ENCODE measurements at places on chromosomes 5 and 9.

GRCh38 chr5:111857623-111858022 is 100.6 kb upstream of the NREP start:
- no peak for DNase-seq

- DNase-seq = no peak
Observed at GRCh38 chr9:73137914-73138313, 13.8 kb upstream of the ANXA1 start.

DNA sequence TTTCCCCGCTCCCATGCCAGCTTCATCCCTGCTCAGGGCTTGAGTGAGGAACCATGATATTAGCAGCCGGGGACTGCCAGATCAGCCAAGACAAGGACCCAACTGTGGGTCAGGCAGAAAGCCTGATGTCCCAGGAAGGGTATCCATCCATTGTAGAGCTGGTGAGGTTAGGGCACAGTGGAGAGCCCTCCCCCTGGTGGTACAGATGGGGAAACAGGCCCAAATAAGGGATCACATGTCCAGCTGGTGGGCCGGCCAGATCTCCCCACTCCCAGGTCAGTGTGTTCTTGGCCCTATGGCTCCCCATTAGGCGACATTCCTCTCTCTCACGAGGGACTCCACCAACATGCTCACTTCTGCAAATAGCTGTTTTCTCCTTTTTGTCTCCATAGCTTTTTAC is 9.0 kb downstream of the CDX1 start:
- no peak for DNase-seq

- no peak for DNase-seq
Observed at GRCh38 chr5:133242221-133242835, 190.5 kb downstream of the HSPA4 start.

DNA sequence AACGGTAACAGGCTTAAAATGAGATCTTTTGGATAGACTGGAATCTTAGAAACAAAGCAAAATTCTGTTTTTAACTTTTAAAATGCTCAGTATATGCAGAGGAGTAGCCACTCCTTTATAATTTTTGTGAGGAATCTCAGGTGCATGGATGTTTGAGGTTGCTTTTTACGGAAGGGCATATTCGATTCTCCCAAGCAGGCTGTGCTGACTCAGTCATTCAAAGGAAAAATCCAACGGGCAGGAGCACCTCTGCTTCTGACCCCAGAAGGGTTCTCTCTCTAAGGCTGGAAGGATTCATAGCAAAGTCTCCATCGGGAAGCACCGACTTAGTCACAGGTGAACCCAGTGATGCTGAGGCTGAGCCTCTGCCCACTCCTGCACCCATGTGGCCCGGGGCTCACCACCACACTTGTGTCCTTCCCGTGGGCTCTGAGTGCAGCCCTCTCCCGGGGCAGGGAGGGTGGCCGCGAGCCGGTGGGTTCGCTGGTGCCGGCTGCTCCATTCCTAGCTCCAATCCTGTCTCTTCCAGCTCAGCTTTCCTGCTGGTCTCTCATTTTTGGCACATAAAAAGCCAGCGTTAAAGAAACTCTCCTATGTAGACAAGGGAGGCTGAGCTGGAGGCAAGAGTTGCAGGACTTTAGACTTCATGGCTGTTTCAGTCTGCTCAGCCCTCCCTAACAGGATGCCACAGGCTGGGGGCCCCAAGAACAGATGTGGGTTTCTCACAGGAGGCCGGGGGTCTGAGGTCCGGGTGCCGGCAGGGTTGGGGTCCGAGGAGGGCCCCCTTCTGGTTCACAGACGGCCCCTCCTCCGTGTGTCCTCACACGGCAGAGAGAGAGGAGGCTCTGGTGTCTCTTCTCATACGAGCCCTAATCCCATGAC is 135.6 kb upstream of the LPCAT1 start:
- DNase-seq = no peak

DNA sequence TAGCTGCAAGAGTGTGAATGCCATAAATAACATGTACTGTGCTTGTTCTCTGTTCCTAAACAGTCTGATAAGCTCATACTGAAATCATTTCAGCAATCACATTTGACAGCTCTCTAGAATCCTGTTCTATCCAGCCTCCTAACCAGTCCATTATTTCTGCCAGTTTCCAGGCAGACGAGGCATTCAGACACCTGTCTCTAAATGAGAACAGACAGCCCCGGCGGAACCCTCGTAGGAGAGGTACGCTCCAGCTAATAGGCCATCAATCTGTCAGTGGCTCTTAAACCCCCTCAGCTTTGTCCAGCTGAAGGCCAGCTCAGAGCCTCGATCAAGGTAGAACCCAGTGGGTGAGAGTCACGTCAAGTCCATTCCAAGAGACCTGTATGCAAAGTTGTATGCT is 272.3 kb downstream of the GLIS3 start:
- DNase-seq = no peak

GRCh38 chr5:134029156-134029555 is 24.4 kb upstream of the VDAC1 start:
- no peak for DNase-seq

GRCh38 chr5:11385251-11385900 is 518.9 kb downstream of the CTNND2 start:
- DNase-seq = no peak

DNA sequence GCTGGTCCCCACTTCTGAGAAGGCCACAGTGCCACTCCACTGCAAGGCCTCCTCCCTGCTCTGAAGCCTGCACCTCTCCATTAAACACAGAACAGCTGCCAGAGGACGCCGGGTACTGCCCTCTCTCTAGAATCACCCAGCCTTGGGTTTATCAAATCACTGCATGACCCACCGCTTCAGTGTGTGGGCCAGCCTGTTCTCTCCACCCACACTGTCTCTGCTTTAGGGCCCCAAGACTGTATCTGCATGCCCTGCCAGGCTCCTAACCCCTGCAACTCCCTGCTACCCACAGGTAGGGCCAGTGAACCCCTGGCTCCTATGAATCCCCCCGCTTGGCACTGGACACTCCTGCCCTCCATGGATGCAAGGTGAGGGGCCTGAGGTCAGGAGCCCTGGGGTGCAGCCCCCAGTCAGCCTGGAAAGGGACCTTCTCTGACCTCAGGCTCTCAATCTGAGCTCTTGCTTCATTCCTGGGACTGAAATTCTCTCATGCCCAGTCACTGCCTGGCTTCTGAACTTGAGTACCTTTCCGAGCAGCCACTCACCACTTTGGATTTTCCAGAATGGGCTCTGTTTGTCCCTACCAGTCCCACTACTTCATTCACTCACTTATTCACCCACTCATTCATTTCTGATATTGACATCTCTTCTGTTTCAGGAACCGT is 206.3 kb downstream of the GABBR2 start:
- no peak for DNase-seq

GRCh38 chr9:104177003-104177611 is 83.0 kb downstream of the SMC2 start:
- DNase-seq = no peak

- no peak for DNase-seq
Observed at GRCh38 chr5:143488381-143488780, 84.9 kb upstream of the NR3C1 start.

DNA sequence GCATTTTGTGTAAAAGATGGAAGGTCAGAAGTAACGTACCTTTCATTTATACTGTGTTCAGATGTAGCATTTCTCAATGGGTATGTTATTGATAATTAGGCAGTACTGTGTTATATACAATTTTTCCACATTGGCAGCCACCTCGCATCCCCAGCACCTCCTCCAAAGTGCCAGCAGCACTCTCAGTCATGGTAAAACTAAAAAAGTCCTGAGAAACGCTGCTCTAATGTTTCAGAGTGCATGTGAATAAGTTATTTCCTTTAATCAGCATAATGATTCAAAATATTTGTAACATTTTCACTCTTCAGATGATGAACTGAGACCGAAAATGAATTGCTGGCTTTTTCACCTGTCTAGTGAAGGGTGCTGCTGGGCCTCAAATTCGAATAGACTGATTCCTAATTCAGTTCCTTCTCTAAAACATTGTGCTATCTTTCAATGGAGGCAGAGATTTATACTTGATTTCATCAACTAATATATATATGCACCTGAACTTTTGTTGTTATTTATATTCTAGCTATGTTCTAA is 79.9 kb upstream of the ANKRD55 start:
- no peak for DNase-seq

- DNase-seq = no peak
Observed at GRCh38 chr9:38352530-38353328, 39.8 kb upstream of the ALDH1B1 start.

GRCh38 chr9:115594557-115594956 is 476.6 kb upstream of the TNC start:
- no peak for DNase-seq

DNA sequence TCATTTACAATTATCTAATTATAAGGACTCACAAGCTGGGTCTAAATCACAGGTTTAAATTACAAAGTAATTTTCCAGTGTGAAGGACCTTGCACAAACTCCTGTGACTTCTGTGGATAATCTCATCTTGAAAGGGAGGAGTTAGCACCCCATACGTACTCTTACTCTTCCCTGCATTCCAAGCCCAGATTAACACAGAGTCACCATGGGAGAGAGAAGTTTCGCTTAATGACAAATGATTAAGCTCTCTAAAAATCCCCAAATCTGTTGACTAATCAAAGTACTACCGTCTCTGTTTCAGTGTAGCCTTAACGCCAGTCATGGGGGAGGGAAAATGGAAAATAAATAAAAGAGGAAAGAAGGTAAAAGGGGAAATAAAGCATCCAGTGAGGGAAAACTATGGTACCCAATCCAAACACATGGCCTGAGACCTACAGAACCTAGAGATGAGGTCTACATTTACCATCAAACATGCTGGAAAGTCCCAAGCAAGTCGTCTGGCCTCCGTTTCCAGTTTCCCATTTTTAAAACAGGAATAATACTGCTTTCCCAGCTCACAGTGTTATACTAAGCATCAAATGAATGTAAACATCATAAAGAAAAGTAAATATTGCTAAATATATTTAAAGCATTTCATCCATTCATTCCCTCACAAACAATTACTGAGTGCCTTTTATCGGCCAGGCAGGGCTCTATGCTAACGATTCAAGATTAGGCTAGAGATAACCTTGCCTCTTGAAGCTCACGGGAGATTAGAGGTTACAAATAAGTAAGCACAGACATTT is 63.2 kb downstream of the PCA3 start:
- DNase-seq = no peak

Measured in activated T-helper 1 cell treated with Interleukin-2 at 50 U/mL for 16 hours (primary cell).